ENCODE measurements at places on chromosomes 5 and 9.

DNA sequence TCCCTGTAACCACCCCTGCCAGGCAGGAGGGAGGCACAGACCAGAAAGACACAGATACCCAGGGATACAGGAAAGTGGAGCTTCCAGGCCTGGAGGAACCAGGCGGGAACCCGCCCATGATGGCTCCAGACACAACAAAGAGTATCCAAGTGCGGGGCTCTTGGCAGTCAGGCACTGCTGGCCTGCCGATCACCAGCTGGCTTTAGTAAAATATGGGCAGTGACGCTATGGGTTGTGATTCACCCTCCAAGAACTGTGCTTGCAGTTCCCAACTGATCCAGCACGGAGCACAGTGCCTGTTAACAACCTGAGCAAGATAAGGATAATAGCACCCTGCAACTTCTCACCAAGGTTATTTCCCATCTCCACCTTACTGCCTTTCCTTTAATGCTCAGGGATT is 463.3 kb downstream of the IRX1 start:
- no peak for DNase-seq

- DNase-seq, result no peak
Observed at GRCh38 chr5:96641368-96642280, 20.6 kb upstream of the CAST start.

DNA sequence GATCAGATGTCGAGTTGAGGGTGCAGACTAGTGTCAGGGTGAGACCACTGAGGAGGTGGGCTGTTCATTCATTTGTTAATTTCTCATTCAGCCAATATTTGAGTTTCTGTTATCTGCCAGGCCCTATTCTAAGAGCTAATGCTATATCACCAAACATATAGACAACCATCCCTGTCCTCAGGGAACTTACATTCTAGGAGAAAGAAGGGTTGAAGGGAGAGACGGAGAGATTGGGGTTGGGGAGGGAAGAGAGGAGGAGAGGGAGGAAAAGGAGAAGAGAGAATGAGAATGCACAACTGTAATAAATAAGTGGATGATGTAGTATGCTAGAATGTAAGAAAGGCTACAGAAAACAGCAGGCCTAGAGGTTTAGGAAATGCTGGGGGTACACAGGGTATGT is 129.9 kb upstream of the PITX1 start:
- DNase-seq, result no peak

DNA sequence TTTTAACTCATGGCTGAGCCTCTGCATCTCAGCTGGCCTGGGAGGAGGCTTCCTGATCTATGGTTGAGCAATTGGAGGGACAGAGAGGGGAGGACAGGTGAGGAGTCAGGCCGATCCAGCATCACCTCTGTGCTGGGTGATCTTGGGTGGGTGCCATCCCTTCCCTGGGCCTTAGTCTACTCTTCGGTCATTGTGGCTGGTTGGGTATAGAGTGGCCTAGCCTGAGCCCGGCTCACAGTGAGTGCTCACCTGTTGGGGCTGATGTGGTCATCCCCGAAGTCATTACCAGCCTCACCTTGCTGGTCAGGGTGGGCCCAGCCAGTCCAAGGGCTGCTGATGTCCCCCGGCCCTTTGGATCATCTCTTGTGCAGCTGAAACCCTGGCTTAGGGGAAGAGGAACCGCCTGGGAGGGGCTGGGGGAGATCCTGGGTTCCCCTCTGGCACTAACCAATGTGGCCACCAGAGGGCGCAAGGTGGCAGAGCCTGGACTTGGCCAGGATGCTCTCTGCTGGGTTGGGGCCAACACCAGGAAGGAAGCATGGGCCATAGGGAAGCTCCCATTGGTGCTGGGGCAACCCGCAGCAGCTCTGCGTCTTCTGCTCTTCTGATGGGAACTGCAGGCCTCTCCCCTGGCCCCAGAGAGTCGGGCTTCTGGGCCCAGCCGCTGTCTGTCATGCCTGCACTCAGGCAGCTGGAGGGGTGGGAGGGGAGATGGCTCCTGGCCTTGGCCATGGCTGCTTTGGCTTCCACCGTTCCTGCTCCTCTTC is 17.3 kb upstream of the ODF2 start:
- peak; percentile 90 for DNase-seq

GRCh38 chr9:73680831-73681230 is 529.2 kb downstream of the ANXA1 start:
- DNase-seq, result no peak

- peak; percentile 53 for DNase-seq
Observed at GRCh38 chr9:134455934-134456755, 129.9 kb downstream of the RXRA start.

- DNase-seq, result peak; percentile 27
Observed at GRCh38 chr5:106121972-106122605, 1548.6 kb downstream of the EFNA5 start.

- no peak for DNase-seq
Observed at GRCh38 chr9:12318732-12319685, 374.2 kb upstream of the TYRP1 start.

DNA sequence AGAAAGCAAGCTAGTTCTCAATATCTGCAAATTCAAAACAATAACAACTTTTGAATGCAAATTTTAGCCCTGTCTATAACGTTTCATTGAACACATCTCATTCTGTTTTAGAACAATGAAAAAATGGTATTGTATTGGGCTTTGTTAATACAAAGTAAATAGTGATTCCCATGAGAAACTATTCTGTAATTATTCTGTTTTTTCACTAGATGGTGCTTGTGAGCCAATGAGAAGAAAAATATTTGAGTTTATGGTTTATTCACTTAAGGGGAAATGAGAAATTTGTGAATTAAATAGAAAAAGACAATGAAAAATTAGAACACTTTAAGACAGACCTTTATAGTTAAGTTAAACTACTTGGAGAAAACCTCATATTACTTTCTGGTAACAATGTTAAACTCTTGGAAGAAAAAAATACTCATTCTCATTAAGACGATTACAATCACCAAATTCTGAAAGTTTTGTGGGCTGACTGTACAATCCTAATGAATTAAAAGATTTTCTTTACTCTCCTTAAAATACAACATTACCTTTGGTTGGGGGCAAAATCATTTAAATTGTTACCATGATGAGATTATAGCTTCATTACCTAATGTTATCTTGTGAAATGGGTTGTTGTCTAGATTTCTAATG is 127.0 kb downstream of the NNT start:
- DNase-seq, result peak; percentile 6

GRCh38 chr9:83433846-83434245 is 104.4 kb downstream of the FRMD3 start:
- no peak for DNase-seq

- DNase-seq, result no peak
Observed at GRCh38 chr5:16812911-16813310, 123.2 kb downstream of the MYO10 start.

DNA sequence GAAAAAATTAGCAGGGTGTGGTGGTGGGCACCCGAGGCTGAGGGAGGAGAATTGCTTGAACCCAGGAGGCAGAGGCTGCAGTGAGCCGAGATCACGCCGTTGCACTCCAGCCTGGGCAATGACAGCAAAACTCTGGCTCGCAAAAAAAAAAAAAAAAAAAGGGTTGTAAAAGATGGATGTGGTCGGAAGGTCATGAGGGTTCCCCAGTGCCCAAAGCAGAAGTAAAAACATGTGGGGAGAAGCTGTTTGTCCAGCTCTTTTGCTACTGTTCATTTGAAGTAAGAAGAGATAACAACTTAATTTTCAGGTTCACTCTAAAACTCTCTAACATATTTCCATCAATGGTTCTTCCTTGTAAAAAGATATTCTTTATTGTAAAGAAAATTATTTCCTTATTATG is 57.1 kb upstream of the GOLPH3 start:
- no peak for DNase-seq

DNA sequence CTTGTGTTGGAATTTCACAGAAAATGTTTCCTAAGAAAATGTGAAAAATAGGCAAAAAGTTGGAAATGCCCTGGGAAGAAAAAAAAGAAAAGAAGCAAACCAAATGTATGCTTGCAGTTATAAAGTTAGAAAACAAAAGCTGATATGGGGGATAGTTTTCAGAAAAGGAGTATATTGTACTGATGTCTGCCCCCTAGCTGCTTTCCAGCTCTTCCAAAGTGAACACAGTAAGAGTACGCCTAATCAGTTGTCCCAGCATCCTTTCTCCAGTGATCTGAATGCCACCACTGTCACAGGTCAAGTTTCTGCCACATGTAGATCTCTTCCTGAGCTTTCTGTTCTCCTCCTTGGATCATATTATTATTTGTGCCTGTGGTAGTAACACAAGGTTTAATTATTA is 5.8 kb downstream of the TYRP1 start:
- no peak for DNase-seq

- DNase-seq, result peak; percentile 23
Observed at GRCh38 chr5:134964359-134965270, 3.1 kb upstream of the CATSPER3 start.
